Kidney epithelial cell (primary cell): ENCODE measurements at places on chromosomes 7 and 10. TPM values are rescaled to one million over a fixed set of nuclear protein-coding genes. Genes with fewer than 3 reads are reported as not detected.
A peak's percentile ranks its signal among the peaks of the same experiment; 100 is the strongest.

DNA sequence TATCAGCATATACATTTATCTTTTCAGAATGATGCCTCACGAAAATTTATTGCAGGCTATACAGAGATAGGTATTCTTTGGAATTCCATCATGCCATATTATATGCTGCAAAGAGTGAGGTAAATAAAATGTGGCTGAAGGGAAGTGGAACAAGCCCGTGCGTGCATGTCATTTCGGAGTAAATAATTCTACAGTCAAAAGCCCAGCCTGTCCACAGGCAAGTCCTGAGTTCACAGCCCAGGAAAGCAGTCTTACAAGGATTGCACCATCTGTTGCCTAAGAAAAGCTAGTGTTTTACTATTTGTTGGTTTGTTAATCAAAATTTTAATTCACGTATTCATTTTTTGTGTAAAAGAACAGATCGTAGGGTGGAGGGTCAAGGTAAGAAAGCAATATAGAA, 292.4 kb upstream of the AKR1E2 start:
- DNase-seq, result no peak

Gene CYCS
- 70.7 and 71.3 TPM in 2 replicates for total RNA-seq

DNA sequence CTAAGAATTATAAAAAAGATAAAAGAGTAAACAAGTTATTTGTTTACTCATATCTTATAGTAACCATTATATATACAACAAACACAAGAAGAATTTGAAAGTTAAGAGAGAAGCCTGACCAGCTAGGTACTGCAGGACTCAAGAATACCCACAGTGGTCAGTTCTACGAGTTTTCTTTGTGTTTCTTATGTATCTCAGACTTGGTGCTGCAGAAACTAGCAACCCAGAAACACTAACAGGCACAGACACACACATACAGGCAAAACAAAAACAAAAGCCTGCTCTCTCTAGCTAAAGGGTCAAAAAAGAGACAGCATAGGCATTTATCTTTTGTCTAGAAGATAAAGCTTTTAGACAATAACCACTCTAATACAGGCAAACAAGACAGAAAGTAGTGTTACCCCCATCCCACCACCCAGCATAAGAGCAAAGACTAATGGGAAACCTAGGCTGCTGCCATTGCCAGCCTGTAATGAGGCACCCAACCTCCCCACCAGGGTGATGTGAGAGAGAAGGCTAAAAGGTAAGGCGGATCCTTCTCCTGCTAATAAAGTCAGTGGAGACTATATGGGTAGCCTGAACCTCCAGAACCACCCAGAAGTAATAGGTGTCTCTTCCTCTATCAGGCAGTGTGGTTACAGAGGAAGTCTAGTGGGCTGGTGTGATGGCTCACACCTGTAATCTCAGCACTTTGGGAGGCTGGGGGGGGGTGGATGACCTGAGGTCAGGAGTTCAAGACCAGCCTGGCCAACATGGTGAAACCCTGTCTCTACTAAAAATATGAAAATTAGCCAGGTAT, 113.9 kb downstream of the DNAJC1 start:
- DNase-seq, result no peak

- no peak for DNase-seq
Measured at GRCh38 chr10:77186936-77187335, 450.7 kb downstream of the KCNMA1 start.

GRCh38 chr10:79029478-79030390, 39.0 kb upstream of the ZMIZ1 start:
- no peak for DNase-seq

Gene HOXA9
- total RNA-seq, result 46.5 and 53.7 TPM in 2 replicates

GRCh38 chr7:5774790-5775189, 6.7 kb downstream of the RNF216 start:
- no peak for DNase-seq

GRCh38 chr7:20144801-20145200, 72.4 kb downstream of the MACC1 start:
- DNase-seq, result no peak

DNA sequence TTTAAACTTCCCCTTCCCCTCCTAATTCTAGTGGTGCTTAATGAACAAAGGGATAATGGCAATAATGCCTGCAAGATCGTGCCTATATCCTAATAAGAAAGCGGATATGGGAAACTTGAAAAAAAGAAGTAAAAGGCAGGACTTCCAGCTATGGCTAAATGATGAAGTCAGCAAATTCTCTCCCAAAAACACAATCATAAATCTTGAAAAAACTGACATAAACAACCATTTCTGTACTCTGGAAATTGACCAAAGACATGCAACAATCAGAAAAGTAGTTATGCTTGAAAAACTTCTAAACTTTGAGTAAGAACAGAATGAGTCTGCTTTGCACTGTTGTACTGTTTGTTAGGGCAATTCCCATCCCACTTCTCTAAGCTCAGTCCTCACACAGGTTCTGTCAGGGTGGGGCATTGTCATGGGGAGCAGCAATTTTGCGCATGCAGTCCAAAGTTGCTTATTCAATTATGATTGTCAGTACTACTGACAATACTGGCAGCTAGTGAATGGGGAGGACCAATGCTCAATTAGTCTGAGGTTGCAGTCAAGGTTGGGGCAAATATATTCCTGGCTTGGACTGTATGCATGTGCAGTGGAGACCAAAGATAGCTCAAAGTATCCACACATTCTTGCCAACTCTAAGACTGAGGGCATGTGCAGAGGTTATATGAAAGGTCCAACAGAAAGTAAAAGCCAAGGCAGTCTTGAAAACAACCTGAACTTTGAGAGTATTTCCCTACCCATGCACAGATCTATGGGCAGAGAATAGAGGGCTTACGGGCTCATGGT, 34.1 kb upstream of the ARHGAP22 start:
- DNase-seq, result no peak

DNA sequence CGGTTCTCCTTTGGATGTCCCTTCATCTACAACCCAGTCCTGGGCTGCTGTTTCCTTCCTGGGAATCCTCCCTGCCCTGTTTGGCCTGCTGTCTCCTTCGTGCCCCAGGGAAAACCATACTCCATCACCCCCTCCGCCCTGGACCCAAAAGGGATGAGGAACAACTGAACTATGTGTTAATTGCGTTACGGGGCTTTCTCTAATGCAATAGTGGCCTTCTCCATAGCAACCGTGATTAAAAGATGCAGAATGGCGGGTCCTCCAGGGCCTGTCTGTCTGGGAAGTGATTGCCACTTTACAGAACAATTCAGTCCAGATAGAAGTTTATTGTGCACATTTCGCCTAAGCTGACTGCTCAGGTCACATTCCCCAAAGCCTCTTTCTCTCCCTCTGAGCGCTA, 112.0 kb upstream of the FGFR2 start:
- no peak for DNase-seq

GRCh38 chr7:128217030-128217805, 23.9 kb upstream of the LEP start:
- DNase-seq, result no peak

Gene WNT8B
- 0.07 TPM in 1 of 2 replicates, not detected in the other for total RNA-seq

GRCh38 chr7:44403176-44403759, 77.9 kb upstream of the CAMK2B start:
- no peak for DNase-seq

DNA sequence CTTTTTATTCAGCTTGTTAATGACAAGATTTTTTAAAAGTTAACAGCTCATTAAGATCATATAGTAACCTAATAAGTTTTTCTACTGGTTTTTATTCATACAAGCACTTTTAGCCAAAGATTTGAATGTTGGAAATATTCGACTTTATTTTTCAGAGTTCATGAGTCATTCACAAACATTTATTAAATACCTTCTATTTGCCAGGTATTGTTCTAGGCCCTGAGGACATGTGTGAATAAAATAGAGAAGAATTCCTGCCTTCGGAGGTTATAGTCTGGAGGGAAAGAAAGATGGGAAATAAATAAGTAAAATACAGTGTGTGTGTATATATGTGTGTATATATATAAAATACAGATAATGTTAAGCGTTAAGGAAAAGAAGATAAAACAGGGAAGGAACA, 31.5 kb downstream of the BTAF1 start:
- no peak for DNase-seq

GRCh38 chr7:68504716-68505115, 1093.6 kb upstream of the AUTS2 start:
- no peak for DNase-seq

- no peak for DNase-seq
Measured at GRCh38 chr7:111510584-111511378, 51.5 kb downstream of the IMMP2L start.

DNA sequence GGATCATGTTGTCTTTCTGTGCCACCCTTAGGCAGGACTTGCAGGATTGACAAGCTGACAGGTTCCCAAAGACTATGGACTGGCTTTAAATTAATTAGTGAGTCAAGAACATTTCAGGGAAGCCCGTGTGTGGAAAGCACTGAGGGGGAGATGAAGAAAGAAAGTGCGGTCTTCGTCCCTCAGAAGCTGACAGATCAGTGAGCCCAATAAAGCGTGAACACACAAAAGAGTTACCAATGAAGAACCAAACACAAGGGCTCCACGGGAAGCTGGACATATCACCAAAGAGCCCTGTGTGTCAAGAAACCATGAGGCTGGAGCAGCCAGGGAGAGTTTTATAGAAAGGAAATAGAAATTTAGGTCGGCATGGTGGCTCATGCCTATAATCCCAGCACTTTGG, 725.8 kb downstream of the PARD3 start:
- no peak for DNase-seq

GRCh38 chr7:28358423-28358868, 53.9 kb upstream of the CREB5 start:
- peak; percentile 92 for DNase-seq

Gene FEZF1
- not detected in 2 replicates for total RNA-seq

Gene AP3M1
- 30.5 and 31.0 TPM in 2 replicates for total RNA-seq

Gene ANKMY2
- total RNA-seq, result 9.9 and 10.9 TPM in 2 replicates

Gene MALRD1
- total RNA-seq, result 0.08 TPM in 1 of 2 replicates, not detected in the other

Gene PNLIPRP3
- not detected in 2 replicates for total RNA-seq

Gene SFTPA1
- total RNA-seq, result not detected in 2 replicates

Gene CCM2
- total RNA-seq, result 60.2 and 70.7 TPM in 2 replicates

Gene C10orf62
- not detected in 2 replicates for total RNA-seq

GRCh38 chr10:133170092-133170491, 10.1 kb downstream of the KNDC1 start:
- DNase-seq, result no peak

- DNase-seq, result no peak
Measured at GRCh38 chr7:148588670-148589131, 1.9 kb upstream of the C7orf33 start.

- DNase-seq, result peak; percentile 23
Measured at GRCh38 chr10:72455889-72456595, 101.3 kb upstream of the DNAJB12 start.

Gene NUDCD3
- total RNA-seq, result 71.7 and 81.7 TPM in 2 replicates

DNA sequence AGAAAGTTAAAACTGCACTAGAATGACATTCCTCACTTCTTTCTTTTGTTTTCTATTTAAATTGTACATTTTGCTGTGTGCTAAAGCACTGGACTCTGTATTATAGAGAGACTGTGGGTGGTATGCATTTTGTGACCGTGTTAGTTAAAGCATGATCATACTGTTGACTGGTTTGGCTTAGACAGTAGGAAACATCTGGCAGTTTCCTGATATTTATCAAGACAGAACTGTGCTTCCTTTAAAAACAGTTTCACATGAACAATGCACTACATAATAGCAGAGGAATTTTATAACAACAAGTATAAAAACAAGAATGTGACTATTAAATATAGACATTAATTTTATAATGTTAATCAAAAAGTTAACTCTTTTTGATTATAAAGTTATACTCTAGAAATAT, 23.1 kb downstream of the GNG11 start:
- no peak for DNase-seq

Gene TMEM270
- not detected in 2 replicates for total RNA-seq

Gene TMEM176B
- 15.8 and 17.5 TPM in 2 replicates for total RNA-seq

Gene VWC2
- under 0.01 TPM in 2 replicates for total RNA-seq

GRCh38 chr7:604001-604883, 84.6 kb upstream of the PDGFA start:
- DNase-seq, result no peak

DNA sequence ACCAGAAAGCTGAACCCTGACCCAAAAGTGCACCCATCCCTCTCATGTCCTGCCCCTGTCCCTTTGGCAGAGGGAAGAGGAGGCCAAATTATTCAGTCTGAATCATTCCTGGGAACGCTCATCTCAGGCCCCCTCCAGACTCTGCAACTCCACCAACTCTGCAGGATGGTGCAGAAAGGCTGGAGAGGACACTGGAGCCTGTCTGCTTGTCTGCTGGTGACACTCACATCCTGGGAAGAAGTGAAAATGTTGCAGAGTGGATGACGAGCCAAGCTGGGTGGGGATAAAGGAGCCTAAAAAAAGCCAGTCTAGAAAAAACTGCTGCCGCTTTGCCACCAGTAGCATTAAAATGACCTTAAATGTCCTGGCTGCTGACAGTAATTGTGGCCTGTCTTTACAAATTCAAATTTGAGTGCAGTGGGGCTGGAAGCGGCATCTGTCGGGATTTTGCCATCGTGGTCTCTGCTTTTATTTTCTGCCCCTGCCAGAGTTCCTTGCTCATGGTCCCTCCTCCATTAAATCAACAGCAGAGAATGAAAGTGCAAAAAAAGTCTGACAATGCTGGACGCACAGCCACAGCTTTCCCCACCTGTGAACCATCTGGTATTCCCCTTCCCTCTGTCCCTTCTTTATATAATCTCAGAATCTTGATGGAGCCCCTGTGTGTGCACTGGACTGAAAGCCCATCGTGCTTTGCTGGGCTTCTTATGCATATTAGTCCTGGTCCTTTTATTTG, 63.9 kb downstream of the STK17A start:
- DNase-seq, result no peak

Gene LRRC18
- not detected in 2 replicates for total RNA-seq

DNA sequence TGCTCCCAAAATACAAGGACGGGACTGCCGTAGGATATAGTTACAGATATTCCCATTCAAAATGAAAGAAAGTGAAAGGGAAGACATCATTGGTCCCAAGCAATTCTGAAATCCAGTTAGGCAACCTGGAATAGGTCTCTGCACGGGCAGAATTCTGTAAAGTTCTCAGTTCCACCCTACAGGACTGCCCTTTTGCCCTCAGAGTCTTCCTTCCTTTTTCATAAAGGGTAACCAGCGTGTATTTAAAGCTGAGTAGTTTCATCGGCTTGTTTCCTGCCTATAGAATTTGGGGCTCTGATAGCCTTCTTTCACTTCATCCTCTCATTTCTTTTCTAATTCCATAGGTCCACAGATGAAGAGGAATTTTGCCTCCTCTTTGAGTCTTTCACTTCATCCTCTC, 20.0 kb downstream of the COPG2 start:
- DNase-seq, result no peak

- no peak for DNase-seq
Measured at GRCh38 chr10:10845185-10845584, 172.5 kb upstream of the CELF2 start.

DNA sequence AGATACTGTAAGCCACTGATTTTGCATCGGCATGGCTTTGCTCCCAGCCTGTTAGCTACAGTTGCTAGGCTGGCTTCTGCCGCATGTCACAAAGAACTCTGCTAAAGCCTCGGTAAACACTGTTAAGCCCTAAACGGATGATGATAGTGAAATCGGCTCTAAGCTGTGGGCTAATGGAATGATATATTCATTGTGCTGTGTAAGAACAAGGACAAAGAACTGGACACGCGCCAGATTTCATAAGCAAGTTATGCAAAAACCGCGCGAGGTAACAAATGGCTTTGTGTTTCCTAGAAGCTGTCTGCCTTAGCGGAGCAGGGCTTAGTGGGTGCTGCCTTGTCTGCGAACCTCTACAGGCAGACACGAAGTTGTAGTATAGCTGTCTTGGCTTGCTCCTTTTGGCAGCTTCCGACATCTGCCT, 331.3 kb upstream of the COBL start:
- no peak for DNase-seq
